ENCODE measurements at places on chromosomes 4 and X.

DNA sequence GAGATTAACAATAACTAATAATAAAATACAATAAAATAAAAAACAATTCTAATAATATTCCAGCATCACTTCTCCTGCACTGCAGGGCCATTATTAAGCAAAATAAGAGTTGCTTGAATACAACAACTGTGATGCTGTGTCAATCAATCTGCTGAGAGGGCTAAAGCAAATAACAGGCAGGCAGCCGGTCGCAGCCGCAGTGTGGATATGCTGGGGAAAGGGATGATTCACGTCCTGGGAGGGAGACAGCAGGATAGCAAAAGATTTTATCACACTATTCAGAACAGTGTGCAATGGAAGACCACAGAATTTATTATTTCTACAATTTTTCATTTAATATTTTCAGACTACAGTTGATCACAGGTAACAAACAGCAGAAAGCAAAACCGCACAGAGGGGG lies 76.5 kb upstream of the SMARCAD1 start:
- DNase-seq, result no peak

DNA sequence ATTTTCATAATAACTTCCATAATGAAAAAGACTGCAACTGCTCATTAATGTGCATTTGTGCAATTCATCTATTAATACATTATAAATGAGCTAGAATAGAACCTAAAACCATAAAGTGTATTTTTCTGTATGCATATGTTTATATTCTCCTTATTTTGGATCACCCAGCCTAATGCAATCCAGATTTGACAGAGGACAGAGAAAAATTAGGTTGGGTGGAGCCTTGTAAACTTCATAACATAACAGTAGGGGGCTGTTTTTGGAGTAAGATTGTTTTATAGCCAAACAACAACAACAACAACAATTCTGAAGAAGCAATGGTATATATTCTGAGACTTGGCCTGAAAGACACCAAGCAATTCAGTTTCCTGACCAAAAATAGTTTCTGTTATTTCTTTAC lies 615.3 kb upstream of the SLIT2 start:
- DNase-seq, result no peak

DNA sequence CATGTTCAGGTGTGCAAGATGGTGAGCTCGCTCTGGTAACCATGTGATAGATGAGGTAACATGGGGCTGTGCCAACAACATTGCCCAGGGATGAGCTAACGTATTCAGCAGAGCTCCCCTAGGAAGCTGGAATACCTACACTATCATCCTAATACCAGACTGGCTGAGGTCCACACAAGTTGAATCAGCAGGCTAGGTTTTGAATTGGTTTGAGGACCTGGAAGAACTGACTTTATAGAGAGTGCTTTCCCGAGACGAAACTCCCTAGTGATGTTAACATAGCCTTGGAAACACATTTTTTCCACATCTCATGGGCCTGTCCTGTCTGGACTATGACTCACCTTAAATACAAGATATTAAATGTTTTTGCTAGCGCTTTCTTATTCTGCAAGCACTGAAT lies 56.7 kb downstream of the IGFBP7 start:
- DNase-seq, result no peak

GRCh38 chr4:188023682-188024081 lies 28.1 kb downstream of the ZFP42 start:
- no peak for DNase-seq

GRCh38 chrX:54785901-54786300 lies 12.2 kb downstream of the ITIH6 start:
- DNase-seq, result no peak

DNA sequence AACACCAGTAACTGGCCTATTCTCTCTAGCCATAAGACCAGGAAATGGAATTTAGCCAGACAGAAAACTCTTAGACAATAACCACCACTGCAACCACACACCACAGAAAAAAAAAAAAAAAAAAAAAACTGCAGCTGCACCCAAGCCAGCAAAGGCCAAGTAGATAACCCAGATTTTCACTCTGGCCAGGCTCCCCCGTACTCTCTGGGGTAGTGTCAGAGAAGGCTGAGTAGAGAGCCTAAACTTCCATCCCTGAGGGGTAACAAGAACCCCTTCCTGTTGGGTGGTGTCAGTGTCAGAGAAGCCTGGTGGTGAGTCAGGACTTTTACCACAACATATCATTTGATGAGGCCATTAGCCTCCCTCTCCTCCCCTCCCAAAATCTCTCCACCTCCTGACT lies 5.6 kb upstream of the DLG3 start:
- no peak for DNase-seq

DNA sequence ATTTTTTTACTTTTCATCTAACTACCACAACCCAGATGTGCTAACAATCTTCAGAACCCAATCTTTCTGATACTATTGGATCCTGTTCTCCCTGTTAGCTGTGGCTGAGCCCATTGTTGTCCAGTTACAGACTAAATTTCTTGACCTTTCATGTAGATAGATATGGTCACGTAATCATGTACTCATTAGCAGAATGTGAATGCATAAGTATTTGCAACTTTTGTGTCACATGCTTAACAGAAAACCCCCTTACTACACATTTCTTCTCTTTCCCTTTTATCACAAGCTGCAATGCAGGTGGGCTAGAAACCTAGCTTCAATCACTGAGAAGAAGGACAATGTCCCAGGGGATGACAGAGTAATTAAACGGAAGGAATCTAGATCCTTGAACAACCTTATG lies 13.1 kb upstream of the FAM13A start:
- DNase-seq, result no peak

DNA sequence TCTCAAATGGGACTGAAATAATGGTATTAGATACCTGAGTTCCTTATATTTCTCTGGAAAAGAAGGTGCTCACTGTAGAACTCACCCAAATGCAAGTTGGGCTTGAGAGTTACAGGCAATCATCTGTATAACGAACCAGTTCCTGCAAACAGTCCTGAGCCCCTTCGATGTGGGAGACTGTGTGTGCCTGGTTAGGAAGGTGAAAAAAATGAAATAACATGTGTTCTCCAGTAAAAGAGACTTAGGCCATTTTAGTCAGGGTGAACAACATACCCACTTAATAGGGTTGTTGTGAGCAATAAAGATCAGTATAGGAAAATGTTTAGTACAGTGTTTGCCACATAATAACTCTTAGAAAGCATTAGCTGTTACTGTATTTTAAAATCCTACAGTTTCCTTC lies 23.4 kb downstream of the STIM2 start:
- no peak for DNase-seq

GRCh38 chr4:151199319-151200190 lies 77.4 kb upstream of the PRSS48 start:
- DNase-seq, result no peak

DNA sequence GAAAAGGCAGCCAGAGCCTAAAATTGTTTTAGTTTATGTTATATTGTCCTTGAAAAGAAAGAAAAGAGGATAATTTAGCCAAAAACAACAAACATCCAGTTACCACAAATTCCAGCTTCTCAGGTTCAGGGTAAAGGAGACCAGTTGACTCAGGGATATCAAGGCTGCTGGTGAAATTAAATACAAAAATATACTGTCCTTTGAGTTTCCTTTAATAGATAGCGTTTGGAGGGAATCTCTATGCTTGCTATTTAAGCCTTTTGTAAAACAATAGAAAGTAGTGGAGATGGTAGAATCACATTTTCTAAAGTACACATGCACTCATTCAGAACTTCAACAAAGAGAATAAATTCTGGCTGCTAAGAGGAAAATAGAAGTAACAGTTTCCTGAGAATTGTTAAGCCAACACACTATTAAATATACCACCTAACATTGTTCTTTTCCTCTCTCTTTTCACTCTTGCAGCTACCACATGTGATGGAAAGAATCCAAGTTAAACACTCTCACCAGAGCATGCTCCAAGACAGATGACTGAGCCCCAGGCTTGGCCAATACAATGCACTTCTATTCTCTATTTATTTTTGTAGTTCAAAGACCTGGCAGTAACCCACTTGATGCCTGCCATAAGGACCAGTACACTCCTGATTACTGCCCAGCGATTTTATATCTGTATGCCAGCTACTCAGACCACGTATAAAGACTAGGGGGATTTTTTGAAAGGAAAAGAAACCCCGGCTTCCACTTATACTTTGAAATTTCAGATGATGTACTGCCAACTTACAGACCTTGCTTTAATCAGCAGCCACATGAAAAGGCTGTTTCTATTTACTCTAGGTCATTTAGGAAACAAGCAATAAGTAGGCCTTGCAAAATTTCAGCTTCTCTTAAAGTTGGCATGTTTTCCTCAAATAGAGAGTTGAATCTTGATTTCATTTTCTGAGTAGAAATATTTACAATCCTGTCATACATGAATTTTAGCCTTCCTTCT lies 756.9 kb downstream of the FAT4 start:
- no peak for DNase-seq

- no peak for DNase-seq
Measured at GRCh38 chr4:112759313-112759712, 122.4 kb downstream of the LARP7 start.

GRCh38 chr4:41927796-41928499 lies 7.3 kb upstream of the TMEM33 start:
- DNase-seq, result no peak

DNA sequence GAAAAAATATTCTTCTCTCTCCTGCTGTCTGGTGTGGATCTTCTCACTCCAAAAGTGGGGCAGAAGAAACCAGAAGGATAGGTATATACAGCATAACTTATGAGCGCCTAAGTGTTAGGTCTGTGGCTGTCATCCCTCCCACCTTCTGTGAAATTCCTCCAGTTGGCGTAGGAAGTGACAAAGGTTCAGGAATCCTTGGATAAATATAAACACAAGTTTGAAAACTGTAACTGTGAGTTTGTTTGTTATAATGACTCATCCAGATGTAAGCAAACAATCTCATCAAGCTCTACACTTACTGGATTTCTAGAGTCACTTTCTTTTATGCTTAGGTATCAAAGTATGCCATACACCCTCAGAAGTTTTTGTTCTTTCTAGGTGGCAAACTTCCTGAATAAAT lies 405.2 kb downstream of the FAT4 start:
- DNase-seq, result no peak

- no peak for DNase-seq
Measured at GRCh38 chr4:74092957-74093356, 6.0 kb downstream of the CXCL2 start.

DNA sequence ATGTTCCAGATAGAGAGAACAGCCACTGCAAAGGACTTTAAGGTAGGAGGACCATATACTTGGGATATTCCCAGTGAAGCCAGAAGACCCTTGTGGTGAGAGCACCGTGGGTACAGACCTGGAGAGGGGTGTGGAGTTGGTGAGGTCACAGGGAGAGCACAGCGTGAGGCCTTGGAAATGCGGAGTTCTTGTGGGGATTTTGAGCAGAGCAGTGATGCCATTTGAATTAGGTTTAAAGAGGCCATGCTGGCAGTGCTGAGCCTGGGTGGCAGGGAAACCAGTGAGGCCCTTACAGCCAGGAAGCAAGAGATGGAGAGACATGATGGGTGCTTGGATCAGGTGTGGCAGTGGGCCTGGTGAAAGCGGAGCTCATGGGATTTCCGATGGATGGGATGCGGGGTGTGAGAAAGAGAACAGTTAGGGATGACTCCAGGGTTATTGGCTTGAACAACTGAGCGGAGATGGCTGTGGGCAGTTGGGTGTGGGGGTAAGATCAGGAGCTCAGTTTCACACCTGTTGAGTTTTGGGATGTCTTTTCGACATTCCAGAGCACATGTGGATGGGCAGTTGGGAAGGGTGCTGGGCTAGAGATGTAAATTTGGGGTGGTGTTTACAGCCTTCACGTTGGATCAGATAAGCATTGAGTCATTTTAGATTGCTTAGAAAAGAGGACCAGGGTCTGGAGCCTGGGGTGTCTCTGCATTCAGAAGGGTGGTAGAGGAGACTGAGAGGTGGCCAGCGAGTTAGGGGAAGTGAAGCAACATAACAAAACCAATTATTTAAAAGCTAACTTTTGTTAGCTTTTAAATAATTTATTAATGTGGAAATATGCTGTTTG lies 68.9 kb downstream of the TMEM131L start:
- no peak for DNase-seq

- DNase-seq, result no peak
Measured at GRCh38 chrX:77918568-77918967, 8.1 kb downstream of the ATP7A start.

GRCh38 chr4:25128671-25129070 lies 31.6 kb downstream of the SEPSECS start:
- no peak for DNase-seq
